Amniotic epithelial cell (primary cell): ENCODE measurements at places on chromosomes 1 and 21.
A peak's percentile ranks its signal among the peaks of the same experiment; 100 is the strongest.

DNA sequence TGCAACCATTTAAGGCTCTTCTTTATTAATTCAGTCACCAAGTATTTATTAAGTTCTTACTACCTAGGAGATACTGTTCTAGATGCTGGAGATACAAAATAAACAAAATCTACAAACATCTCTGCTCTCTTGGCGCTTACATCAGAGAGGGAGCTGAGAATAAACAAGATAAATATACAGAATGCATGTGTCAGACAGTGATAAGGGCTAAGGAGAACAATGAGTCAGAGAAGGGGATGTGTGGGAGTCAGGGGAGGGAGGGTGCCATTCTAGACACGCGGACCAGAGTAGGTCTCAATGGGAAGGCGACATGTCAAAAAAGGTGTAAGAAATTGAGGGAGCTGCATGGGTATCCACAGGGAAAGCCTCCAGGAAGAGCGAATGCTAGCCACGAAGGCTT lies 393.2 kb downstream of the RWDD3 start:
- peak; percentile 1 for DNase-seq

DNA sequence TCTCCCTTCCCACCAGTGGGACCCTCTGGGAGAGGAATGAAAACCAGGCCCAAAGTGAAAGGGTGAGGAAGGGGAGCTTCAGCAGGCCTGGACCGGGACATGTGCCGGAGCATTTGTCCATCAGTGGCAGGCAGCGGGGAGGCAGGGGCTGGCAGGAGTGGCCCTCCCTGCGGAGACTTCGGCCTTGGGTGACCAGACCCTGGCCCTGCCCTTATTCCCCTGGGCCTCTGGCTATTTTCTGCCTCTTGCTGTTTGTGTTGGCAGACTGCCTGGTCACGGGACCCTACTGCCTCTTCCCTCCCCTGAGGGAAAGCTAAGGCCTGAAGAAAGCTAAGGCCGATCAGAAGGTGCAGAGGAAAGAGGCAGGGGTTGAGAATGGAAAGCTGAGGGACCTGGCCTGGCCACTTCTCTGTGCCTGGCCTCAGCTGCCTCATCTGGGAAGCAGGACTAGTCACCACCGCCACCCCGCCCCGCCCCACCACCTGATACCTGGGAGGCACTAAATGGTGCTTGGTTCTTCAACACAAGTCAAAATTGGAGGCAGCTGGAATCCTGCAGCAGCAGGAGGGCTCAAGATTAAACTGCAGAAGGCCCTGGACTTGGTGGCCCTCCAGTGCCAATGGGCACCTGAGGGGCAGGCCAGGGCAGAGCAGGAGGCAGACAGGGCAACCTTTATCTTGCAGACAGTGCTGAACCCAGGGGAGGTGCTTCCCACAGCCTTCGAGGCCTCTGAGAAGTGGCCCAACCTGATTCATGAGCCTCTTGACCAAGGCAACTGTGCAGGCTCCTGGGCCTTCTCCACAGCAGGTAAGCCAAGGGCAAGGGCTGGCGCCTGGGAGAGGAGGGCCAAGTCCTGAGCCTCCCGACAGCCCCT lies 7.9 kb downstream of the TINAGL1 start:
- DNase-seq = peak; percentile 50

- peak; percentile 53 for DNase-seq
These were observed 64.6 kb downstream of the KDM1A start for GRCh38 chr1:23083714-23084480.

DNA sequence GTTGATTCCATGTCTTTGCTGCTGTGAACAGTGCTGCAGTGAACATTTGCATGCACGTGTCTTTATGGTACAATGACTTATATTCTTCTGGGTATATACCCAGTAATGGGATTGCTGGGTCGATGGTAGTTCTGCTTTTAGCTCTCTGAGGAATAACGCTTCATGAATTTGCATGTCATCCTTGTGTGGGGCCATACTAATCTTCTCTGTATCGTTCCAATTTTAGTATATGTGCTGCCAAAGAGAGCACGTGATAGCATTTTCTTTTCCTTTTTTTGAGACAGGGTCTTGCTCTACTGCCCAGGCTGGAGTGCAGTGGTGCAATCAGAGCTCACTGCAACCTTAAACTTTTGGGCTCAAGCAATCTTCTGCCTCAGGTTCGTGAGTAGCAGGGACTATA lies 24.9 kb upstream of the MAP1LC3C start:
- DNase-seq = no peak

GRCh38 chr1:10793129-10793651 lies 3.3 kb downstream of the CASZ1 start:
- DNase-seq = peak; percentile 9

GRCh38 chr1:219927298-219927955 lies 930 bp downstream of the SLC30A10 start:
- DNase-seq = no peak

GRCh38 chr1:112744009-112744578 lies 29.0 kb upstream of the PPM1J start:
- peak; percentile 52 for DNase-seq

DNA sequence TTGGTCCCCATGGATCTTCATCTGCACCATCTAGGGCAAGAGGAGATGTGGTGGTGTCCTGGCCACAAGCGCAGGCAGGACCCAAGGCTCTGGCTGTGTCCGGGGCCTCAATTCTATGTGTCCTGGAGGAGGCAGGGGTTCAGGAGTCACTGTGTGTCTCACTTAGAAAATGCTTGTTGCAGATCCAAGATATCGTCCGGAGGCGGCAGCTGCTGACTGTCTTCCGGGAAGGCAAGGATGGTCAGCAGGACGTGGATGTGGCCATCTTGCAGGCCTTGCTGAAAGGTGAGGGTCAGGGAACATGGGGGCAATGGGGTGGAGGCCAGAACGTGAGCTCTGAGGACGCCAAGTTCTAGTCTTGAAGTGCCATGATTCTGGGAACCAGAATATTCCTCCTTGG lies 29.1 kb downstream of the TRPM2 start:
- DNase-seq = no peak

GRCh38 chr1:186670297-186671135 lies 9.7 kb downstream of the PTGS2 start:
- peak; percentile 6 for DNase-seq

DNA sequence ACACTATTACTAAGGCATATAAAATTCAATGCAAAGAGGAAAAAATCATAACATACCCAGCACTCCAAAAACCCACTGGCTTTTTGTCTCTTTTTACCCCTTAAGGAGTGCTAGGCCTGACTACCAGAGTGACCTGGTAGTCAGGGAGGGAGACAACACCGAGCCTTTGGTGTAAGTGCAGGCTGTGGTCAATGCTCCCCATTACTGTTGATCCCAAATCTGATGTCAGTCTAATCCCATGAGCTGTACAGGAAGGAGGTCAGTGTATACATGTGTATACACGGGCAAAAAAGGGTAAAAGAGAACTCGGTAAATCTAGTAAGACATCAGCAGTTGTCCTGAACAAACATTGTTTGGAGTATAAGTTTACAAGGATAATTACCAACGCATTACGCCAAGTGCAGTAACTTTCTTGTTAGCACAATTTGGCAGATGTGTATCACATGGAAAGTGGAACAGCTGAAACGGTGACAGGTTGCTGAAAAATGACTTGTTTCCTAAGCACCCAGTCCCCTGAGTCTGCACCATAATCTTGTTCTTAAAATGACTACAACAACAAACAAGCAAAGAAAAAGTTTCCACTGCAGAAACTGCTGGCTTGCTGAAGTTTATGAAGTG lies 217.9 kb downstream of the KCNH1 start:
- DNase-seq = no peak

DNA sequence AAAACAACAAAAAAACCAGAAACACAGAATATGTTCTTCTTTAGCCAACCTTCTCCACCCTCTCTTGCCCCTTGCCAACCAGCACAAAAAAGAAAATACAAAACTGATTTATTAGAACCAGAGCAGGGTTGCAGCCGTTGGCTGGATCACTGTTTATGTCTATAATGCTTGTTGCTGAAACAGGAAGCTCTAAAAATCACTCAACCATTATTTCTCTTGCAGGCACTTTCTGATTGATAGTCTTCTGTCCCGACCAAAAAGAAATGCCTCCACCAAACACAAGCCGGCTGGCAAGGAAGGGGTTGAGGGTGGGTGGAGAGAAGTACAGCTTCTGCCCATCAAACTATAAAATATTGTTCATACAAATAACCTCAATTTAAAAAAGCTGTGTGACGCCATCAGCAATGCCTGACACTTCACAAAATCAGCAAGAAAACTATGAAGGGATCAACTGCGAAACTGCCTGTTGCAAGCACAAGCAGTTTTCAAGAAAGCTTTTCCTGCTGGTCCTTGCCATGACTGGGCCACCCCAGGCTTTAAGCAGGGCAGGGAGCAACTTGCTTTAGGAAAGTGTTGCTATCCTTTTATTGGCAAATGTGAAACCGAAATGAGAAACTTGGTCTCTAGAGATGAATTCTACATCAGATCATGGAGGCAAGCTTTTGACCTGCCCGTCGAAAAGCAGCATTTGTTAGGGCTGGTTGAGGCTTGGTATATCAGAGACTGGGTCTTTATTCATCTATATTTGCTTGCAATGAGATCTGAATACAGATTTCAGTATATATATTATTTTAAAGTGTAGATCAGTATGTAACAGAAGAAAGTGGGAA lies 174.2 kb downstream of the RUNX1 start:
- DNase-seq = no peak

DNA sequence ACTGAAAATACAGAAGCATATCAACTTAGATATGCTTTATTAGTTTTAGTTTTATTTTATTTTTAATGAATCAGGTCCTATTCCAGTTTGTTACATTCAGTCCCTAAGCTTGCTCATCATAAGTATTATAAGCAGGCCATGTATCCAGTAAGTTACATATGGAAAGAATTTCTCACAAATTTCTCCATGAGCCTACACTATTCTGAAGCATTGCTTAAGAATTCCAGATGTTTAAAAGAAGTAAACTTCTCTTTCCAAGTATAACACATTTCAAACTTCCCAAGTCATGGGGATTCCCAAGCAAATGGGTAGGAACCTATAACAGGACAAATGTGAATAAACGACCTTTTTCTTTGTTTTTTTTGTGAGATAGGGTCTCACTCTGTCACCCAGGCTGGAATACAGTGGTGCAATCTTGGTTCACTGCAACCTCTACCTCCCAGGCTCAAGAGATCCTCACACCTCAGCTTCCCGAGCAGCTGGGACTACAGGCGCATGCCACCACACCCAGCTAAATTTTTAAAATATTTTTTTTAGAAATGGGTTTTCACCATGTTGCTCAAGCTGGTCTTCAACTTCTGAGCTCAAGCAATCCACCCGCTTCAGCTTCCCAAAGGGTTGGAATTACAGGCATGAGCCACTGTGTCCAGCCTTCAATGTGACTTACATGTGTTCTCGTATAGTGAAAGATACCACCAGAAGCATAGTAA lies 39.0 kb downstream of the ST7L start:
- no peak for DNase-seq

DNA sequence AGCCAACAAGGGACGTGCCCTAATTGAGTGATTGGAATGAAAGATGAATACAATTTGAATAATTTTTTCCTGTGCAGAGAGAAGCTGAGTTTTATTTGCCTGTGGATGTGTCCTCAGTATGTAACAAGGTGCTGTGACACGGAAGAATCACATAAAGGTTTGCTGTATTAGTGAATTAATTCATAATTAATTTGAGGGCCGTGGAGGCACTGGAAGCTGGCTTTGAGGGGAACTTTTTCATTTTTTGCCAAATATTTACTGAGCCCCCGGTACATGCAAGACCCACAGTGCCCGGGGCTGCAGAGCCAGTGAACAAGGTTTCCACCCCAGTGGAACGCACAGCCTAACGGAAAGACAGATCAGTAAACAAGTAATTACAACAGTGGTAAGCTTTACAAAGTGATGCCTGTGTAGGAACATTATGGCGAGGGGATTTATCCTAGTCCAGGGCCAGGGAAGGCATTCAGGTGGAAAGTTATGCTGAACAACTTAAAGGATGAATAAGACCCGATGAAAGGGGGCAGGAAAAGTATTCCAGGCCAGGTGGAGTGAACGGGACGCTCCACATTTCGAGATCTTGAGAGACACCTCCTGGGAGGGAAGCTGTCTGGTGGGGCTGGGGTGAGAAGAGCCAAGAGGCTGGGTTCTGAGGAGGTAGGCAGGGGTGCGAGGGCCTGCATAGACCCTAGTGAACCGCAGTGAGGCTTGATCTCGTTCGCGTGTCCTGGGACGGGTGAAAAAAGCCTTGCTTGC lies 773 bp upstream of the RCC2 start:
- no peak for DNase-seq

- no peak for DNase-seq
These were observed 27.4 kb downstream of the PLXNA2 start for GRCh38 chr1:208216806-208217205.

- no peak for DNase-seq
These were observed 12.7 kb downstream of the SPATC1L start for GRCh38 chr21:46171585-46171984.

DNA sequence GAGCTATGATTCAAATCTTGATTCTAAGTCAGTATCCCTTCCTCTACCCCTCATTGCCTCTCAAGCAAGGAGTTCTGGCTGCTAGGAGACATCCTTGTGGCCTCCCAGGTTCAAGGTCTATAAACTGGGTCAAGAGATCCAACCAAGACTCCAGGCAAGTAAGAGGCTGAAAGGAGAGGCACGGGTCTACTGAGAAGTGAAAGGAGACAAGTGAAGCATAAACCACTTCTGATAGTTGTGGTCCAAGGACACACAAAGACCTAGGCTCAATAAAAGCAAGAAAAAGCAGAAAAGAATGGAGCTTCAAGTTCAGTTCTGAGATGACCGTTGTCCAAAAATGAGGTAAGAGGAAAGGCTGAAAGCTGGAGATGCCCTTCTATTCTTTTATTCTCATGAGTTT lies 17.8 kb upstream of the PPP2R5A start:
- DNase-seq = no peak
